Activated naive CD4-positive, alpha-beta T cell treated with anti-CD3 and anti-CD28 coated beads for 36 hours (primary cell): ENCODE measurements at places on chromosomes 13 and 19. TPM values are rescaled to one million over a fixed set of nuclear protein-coding genes. Genes with fewer than 3 reads are reported as not detected.
A peak's percentile ranks its signal among the peaks of the same experiment; 100 is the strongest.

NPAS1 gene
- total RNA-seq = not detected

LMTK3 gene
- 2.6 TPM for total RNA-seq

ZNF415 gene
- total RNA-seq = 0.74 TPM

DNA sequence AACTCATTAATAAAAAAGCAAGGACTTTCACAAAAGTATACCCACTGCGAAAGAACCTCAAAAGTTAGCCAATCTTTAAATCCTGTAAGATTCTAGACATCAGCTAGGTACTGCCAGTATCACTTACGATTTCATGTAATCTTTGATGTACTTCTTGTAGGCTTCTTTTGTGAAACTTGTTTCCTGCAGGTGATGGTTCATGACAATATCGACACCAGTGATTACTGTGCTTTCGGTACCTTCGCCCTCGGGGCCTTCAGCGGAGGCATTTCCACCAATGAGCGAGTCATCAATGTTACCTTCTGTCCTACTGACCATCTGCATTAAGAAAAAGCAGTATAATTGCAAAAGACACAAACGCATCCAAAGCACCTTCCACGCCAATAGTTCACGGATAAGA is 1.1 kb downstream of the TPT1 start:
- peak; percentile 75 for DNase-seq

DNA sequence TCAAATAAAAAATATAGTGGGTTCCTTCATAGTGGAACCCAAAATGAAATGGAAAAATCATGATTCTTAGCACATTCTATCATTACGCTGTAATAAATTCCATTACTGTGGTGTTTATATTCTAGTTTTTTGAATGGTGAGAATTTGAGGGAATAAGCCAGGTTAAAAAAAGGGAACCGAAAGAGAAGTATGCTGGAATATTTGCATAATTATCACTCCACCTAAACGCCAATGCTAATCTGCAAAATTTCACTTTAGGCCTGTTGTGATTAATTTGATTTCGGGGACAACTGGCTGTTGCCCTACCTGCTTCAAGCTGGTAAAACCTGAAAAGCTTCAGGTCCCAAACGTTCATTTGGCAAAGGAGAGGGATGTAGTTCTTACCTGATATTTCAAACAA is 32.1 kb upstream of the SCEL start:
- DNase-seq = no peak

DNA sequence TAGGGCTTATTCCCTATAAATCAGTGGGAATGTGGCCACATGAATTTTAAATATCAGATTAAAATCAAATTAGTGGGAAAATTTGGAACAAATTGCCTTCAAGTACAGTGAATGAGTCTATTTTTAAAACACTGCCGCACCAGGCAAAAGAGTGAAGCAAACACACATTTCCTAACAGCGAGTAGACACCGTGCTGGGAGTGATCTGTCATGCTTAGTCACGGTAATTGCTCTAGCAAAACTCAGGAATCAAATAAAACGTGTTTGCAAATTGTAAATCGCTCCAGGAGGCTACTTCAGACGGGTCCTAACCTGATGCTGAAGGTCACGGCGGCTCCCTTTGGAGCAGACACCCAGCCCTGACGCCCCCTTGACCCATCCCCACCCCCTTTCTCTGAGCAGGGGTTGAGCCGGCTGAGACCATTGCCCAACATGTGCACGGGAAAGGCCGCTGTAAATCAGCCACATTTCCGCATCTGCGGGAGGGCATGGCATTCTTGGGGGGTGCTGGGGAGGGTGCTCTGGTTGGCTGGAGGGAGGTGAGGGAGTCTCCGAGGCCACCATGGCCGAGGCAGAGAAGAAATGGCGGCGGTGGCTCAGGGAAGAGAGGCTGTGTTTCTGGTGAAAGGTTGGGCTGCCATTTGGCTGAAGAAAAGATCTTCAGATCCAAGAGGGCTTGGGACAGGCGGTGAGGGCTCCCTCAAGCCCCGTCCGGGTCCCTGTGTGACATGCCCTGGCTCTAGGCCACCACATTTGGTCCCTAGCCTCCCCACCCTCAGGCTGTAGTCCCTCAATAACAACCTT is 8.9 kb downstream of the CEBPA start:
- DNase-seq = no peak
